Stromal cell of bone marrow (primary cell): ENCODE measurements at places on chromosomes 4 and X.

DNA sequence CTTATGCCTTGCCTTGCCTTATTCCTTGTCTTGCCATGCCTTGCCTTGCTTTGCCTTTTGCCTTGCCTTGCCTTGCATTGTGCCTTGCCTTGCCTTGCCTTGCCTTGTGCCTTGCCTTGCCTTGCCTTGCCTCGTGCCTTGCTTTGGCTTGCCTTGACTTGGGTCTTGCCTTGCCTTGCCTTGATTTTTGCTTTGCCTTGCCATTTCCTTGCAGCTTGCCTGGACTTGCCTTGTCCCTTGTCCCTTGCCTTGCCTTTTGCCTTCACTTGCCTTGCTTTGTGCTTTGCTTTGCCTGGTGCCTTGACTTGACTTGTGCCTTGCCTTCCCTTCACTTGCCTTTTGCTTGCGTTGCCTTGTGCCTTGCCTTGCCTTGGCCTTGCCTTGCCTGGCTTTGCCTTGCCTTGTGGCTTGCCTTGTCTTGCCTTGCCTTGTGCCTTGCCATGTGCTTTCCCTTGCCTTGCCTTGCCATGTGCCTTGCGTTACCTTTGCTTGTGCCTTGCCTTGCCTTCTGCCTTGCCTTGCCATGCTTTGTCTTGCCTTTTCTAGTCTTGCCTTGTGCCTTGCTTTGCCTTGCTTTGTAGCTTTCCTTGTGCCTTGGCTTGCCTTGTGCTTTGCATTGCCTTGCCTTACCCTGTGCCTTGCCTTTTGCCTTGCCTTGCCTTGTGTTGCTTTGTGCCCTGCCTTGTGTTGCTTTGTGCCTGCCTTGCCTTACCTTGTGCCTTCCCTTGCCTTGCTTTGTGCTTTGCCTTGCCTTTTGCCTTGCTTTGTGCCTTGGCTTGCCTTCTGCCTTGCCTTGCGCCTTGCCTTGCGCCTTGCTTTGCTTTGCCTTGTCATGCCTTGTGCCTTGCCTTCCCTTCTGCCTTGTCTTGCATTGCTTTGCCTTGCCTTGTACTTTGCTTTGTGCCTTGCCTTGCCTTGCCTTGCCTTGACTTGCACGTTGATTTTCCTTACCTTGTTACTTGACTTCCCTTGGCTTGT, 92.8 kb downstream of the TAB3 start:
- DNase-seq: no peak

DNA sequence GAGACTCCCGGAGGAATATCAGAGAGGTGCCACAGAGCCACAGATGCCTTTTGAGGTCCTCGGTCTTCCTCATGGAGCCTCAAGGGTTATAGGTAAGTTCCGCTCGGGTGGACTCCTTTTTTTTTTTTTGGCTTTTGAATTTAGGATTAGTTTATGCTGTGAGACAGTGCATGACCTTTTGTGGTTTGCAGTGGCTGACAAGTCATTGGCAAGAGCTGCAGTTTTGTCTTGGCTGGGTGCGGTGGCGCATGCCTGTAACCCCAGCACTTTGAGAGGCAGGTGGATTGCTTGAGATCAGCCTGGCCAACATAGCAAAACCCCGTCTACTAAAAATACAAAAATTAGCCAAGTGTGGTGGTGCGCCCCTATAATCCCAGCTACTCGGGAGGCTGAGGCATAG, 4.5 kb upstream of the GRSF1 start:
- no peak for DNase-seq

GRCh38 chr4:57496697-57497471, 386.7 kb upstream of the IGFBP7 start:
- no peak for DNase-seq

DNA sequence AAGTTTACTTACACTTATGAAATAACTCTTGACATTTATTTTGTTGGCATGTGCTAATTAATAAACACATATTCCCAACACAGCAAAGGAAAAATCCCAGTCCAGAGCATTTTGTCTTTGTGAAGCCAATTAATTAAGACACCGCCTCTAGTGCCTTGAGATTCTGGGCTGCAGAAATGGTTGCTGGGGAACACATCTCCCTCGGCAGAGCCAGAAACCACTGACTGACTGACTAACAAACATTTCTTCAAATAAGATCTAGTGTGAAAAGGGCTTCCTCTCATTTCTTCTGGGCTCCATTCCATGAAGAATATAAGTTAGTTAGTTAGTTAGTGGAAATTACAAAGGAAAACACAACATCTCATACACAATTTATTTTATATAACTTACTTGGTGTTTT, 28.4 kb upstream of the NAP1L5 start:
- no peak for DNase-seq
